HEK293T (cell line): ENCODE measurements at places on chromosomes 3 and 15.

DNA sequence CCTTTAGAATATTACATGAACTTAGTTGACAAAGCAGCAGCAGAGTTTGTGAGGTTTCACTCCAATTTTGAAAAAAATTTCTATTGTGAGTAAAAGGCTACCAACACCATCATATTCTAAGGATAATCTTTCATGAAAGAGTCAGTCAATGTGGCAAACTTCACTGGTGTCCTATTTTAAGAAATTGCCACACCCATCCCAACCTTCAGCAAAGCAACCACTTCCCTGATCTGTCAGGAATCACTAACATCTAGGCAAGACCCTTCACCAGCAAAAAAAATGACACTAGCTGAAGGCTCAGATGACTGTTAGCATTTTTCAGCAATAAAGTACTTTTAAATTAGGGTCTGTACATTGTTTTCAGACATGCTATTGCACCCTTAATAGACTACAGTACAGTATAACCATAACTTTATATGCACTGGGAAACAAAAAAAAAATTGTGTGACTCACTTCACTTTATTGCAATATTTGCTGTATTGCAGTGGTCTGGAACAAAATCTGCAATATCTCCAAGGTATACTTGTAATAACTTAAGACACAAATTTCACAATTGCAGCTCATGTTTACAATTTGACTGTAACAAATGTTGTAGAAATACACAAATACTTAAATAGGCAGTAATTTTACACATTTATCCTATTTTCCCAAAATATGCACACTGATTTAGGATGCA is 38.9 kb upstream of the ALCAM start:
- DNase-seq, result no peak

- no peak for DNase-seq
Measured at GRCh38 chr15:59060348-59060747, 44.6 kb upstream of the CCNB2 start.

- no peak for DNase-seq
Measured at GRCh38 chr15:75693501-75694240, 19.0 kb downstream of the CSPG4 start.

GRCh38 chr15:80769829-80770705 is 9.1 kb upstream of the CEMIP start:
- no peak for DNase-seq

- no peak for DNase-seq
Measured at GRCh38 chr3:146065573-146066006, 95.4 kb downstream of the PLOD2 start.

GRCh38 chr15:76669521-76670207 is 235.5 kb downstream of the SCAPER start:
- DNase-seq, result no peak

GRCh38 chr15:78637776-78638435 is 3.1 kb downstream of the CHRNB4 start:
- DNase-seq, result no peak
